D341Med (cell line): ENCODE measurements at places on chromosomes 2 and 18.
A peak's percentile ranks its signal among the peaks of the same experiment; 100 is the strongest.

DNA sequence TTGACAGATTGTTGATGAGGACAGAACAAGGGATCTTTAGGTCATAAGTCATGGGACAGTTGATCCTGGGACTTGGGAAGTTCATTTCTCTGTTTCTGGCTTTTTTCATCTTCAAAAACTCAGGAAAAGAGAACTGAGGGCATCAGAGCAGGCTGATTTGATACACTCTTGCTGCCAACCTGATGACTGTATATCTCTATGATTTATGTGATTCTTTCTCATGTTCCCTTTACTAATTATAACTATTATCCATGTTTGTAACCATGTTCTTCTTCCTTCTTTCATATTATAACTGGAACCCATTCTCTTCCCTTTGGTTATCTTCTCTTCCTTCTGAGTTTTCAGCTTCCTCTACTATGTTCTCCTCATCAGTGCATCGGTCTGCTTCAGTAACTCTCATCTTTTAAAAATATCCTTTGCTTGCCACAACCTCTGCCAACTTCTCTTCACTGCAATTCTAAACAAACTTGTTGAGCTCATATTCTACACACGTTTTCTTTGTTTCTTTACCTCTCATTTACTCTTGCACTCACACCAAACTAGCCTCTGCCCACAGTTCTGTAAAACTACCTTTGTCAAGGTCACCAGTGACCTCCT is 13.5 kb downstream of the RASGRP3 start:
- no peak for DNase-seq

GRCh38 chr2:33133454-33133952 is 186.8 kb downstream of the LTBP1 start:
- no peak for DNase-seq

DNA sequence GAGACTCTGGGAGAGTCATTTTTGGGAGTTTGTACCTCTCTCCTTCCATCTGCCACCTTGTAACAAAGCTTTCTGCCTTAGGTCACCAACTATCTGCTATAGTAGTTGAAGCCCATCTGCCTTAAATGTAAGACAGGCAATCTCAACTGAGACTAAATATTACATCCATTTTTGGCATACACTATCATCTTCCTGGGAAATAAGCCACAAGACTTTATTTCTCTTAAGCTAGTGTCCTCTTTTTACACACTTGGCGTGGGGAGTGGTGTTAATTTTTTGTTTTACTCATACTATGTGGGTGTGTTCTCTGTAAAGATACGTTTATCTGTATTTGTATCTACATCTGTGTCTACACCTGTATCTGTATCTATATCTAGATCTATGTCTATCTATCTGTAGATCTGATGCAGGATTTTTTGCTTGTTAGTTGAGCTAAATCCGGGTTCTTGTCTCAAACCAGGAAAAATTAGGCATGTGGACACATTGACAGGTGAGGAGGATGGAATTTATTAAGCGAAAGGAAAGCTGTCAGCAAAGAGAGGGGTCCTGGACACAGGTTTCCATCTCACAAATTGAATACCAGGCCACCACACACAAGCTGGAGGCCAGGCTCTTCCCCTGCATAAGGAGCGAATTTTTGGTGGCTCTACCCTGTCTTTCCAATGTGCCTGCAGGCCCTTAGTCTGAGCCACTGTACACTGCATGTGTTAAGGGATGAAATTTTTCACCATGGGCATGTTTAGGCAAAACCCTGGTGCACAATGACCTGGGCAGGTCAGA is 64.8 kb upstream of the RND3 start:
- DNase-seq, result no peak

DNA sequence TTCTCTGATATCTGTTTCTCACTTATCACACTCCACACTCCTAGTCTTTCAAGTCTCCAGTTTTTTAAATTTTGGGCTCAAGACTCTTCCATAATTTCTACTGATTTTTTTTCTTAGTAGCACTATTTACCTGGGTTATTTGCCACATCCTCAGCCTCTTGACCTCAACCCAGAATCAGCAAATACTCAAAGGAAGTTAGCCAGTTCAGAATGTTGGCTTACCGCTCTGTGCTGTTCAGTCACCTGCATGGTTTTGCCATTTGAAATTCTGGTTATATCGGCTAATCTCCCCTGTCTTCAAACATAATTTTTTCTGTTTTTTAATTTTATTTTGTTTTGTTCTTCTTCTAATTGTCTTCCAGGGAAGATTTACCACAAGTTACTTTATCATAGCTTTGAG is 412.6 kb downstream of the PTH2R start:
- DNase-seq, result no peak

GRCh38 chr2:215758691-215759090 is 254.7 kb downstream of the MREG start:
- no peak for DNase-seq

DNA sequence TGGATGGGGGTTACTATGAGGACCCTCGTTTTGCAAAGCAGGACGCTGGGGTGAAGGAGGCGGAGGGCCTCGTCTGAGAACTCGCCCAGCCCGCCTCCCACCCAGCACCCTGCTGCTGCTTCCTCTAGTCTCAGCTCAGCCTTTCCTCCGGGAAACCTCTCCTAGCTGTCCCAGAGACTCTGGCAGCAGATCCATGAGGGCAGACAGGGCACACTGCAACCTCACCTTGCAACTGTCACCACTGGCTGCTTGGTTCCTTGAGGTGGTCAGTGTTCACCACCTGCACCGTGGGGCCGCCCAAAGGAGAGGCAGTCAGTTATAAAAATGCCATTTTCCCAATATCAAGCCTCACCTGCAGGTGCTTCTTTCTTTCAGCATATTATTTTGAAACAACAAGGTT is 45.6 kb downstream of the PARD6G start:
- DNase-seq, result no peak

- no peak for DNase-seq
Measured at GRCh38 chr2:27208486-27209050, 3.3 kb upstream of the ATRAID start.

DNA sequence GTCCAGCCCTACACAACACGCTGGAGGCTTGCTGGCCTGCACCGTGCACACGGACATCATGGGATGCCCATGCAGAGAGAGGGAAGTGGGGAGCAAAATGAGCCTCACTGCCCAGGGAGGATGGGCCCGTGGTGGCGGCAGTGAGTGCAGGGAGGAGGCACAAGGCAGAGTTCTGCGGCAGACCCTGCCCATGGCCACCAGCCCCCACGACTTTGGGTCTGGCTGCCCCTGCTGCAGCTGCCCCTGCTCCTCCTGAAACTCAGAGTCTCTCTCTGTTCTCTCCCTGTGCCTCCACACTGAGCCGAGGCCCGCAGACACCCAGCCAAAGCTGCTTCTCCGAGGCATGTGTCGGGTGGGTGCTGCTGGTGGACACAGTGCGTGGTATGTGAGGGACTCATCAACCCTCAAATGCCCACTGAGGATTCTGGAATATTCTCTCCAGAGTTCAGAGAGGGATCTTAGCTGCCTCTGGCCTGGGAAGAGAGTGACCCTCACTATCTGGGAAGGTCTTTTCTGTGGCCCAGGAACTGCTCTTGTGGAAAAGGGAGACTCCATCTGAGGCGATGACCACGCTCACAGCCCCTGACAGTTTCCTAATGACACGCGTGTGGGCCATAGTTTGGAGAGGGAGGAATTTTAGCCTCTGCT is 45.1 kb upstream of the HPCAL1 start:
- no peak for DNase-seq

- DNase-seq, result no peak
Measured at GRCh38 chr2:31271851-31272267, 37.9 kb downstream of the EHD3 start.

- no peak for DNase-seq
Measured at GRCh38 chr18:12599543-12599942, 58.4 kb downstream of the SPIRE1 start.

DNA sequence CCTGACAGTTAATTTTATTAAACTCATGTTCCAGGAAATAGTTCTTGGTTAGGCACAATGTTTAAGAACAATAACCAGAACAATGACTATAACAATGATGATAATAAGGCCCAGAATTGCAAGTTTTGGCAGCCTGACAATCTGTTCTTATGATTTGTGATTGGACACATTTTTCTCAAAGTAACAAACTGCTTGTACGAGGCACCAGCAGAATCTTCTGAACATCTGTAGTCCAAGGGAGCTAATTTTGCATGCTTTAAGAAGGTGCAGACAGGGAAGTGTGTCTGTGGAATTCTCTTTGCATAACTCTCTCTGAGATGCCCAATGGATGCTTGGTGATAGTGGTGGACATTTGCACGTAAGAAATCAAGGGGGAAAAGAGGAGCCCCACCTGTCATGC is 709.3 kb downstream of the SLC4A3 start:
- DNase-seq, result no peak

GRCh38 chr2:108971661-108972566 is 17.1 kb downstream of the EDAR start:
- DNase-seq, result no peak

GRCh38 chr2:232276733-232277313 is 101.7 kb upstream of the ALPP start:
- peak; percentile 49 for DNase-seq

GRCh38 chr2:202635428-202636212 is 851 bp downstream of the FAM117B start:
- peak; percentile 96 for DNase-seq

DNA sequence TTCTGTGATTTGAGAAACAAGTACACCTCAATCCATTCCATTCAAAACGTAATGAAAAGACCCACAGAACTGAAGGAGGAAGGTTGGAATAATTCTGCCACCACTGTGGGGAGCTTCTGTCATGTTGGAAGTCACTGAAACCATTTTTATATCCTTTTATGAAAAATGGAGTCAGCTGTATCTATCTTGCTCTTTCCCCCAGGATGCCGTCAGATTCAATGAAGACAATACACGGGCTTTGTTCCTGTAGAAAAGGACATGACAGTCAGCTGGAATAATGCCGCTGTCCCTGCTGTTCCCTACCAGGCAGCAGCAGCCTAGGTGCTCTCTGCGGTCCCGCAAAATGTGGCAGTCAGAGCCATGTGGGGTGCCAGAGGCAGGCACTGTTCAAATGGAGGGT is 52.5 kb upstream of the APCDD1 start:
- DNase-seq, result no peak

DNA sequence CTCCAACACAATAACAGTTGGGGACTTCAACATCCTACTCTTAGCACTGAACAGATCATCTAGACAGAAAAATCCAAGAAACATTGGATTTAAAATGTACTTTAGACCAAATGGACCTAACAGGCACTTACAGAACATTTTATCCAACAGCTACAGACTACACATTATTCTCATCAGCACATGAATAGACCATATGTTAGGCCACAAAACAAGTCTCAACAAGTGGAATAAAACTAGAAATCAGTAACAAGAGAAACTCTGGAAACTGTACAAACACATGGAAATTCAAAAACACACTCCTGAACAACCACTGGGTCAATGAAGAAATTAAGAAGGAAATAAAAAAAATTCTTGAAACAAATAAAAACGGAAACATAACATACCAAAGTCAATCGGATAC is 117.5 kb downstream of the ACVR1 start:
- DNase-seq, result no peak

GRCh38 chr2:19823507-19823906 is 78.3 kb downstream of the TTC32 start:
- no peak for DNase-seq

- no peak for DNase-seq
Measured at GRCh38 chr2:223722226-223722625, 115.2 kb downstream of the AP1S3 start.

- peak; percentile 66 for DNase-seq
Measured at GRCh38 chr2:103959174-103960128, 894.5 kb upstream of the POU3F3 start.

DNA sequence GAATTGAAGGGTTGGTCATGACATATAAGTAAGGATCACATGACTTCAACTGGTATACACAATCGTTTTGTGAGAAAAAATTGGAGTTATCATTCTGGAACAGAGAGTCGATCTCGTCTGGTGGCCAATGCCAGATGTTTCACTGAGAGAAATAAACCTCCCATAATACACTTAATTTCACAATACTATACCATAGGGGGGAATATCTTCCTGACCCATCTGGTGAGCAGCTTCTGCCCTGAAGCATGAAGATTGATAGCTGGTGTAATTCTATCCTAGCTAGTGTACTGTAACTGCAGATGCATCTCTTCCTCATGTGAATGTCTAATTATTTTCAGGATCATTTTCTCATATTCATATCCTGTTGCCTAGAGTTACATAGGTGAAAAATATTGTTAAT is 15.7 kb upstream of the CDH7 start:
- DNase-seq, result no peak
